GM23248 (cell line): ENCODE measurements at places on chromosomes 3 and 15.

GRCh38 chr15:96448923-96449322 is 118.4 kb downstream of the NR2F2 start:
- DNase-seq = no peak

- DNase-seq = peak; percentile 24
Measured at GRCh38 chr15:94105760-94106159, 125.6 kb upstream of the MCTP2 start.

DNA sequence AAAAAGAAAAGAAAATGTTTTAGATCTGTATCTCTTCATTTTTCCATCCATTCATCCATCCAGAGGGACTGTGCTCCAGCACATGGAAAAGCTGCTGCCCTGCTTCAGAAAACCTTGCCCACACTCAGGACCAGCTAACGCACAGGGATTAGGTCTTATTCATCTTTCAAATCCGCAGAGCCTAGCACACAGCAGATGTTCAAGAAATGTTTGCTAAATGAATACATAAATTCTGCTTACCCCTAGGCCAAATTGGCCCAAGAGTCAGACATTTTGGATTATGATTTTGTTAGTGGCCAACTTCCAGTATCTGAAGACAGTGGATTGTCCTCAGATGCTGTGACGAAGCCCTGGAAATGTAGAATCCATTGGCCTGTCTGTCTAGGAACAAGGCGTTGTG is 71.4 kb downstream of the GHSR start:
- DNase-seq = no peak

- DNase-seq = no peak
Measured at GRCh38 chr3:77091809-77092208, 51.9 kb downstream of the ROBO2 start.

DNA sequence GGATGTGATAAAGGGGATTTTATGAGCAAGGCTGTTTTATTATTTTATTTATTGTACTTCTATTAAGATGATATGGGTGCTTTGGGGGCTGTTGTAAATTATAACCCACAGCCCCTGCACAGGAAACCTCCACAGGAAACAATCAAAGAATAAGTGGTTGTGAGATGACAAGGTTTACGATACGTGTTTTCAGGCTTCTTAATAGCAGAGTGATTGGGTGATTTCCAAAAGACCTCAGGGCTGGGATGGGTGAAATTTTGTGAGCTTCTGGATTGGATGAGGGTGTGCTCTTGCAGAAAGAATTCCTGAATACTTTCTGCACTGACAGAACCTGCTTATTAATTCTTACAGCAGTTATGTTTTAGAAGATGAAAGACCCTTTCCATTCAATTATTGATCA is 21.4 kb downstream of the CHL1 start:
- DNase-seq = no peak

DNA sequence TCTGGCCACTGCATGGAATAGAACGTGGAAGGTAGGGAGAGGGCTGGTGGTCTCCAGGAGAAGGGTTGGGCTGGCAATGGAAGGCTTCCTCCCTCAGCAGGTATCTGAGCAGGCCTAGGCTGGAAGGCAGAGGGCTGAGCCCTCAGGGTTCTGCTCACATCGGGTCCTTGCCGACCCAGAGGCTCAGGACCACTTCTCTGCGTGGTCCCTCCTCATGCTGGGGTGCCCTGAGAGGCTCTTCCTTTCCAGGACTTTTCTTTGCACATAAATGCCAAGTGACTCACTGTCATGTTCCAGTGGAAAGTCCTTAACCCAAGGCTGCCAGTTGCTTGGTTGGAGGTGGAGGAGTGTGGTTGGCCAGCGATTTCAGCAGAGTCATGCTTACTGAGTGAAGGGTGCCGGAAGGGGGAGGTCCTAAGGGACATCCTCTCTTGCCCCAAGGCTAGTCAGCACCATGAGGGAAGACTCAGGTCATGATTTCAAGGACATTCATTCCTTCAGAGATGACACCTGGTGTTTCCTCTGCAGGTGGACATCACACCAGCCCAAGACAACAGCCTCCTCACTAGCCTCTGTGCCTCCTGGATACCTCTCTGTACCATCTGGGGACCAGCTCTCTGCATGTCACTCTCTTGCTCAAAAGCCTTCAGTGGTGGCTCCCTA is 8.2 kb downstream of the SLC6A6 start:
- peak; percentile 95 for DNase-seq

GRCh38 chr15:70474471-70475406 is 288.6 kb downstream of the UACA start:
- DNase-seq = peak; percentile 97

GRCh38 chr3:174907027-174907426 is 47.9 kb downstream of the NAALADL2 start:
- DNase-seq = peak; percentile 43

DNA sequence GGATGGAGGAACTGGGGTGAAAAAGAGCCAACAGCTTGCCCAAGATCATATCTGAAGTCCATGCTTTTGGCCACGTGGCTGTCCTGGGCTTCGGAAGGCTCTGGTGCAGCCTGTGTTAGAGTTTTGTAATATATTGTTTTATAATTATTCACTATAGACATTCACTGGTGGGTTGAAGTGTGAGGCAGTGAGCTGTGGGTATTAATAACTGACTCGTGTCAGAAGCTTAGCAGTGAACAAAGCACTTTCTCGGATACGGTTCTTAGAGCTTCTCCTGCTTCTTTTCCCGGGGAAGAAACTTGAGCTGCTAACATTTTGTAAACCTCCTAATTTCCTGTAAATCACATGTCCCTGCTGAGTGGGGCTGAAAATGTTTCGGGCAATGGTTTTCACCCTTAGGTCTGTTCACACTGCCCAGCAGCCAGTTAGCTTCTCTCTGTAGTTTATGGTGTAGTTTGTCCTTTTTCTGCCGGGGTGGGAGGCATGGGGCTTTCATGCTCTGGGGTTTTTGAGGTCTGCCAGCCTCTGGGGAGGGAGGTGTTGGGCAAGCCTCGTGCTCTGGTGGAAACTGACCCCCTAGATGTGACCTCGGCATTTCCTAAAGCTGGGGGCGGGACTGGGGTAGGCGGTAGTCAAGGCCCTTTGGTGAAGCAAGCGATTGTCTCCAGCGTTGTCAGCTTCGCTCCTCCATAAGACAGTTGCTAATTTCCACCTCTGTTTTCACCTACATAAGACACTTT is 1.7 kb downstream of the MRAS start:
- peak; percentile 63 for DNase-seq

GRCh38 chr15:78276064-78276943 is 11.9 kb downstream of the DNAJA4 start:
- DNase-seq = no peak

- no peak for DNase-seq
Measured at GRCh38 chr15:59014068-59014467, 26.6 kb downstream of the RNF111 start.
